ENCODE measurements at places on chromosomes 13 and 19.

GRCh38 chr19:34832581-34833112, 59.6 kb upstream of the ZNF599 start:
- DNase-seq, result no peak

- DNase-seq, result no peak
These were observed 422 bp upstream of the ZNF575 start for GRCh38 chr19:43532571-43532961.

GRCh38 chr19:13537454-13537853, 31.2 kb upstream of the CACNA1A start:
- DNase-seq, result no peak

DNA sequence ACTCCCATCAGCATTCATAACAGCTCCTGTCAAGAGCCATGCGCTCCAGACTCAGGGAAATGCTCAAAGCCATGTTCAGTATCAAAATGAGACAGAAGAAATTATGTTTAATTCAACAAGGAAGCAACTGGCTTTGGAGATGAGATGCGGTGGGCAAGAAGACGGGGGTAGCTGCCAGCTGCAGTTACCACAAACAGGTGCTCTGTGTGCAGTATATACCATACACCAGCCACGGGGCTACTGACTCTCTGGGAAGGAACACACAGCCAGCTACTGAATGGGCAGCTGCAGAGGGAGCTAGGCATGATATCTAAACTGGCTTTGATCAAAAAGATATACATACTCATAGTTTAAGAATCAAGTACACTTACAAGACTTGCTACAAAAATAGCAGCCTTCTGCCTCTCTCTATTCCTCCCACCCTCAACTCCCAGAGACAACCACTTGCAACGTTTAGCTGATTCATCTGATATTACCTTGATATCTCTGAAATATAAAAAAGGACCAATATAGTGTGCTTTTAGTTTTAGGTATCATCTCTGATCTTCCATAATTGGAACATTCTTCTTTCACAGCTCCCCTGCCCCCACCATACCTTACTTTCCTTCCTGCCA, 593.0 kb downstream of the UQCRFS1 start:
- DNase-seq, result no peak

- DNase-seq, result no peak
These were observed 2.9 kb upstream of the RCBTB2 start for GRCh38 chr13:48535766-48536165.

GRCh38 chr19:40674291-40674690, 16.2 kb downstream of the NUMBL start:
- no peak for DNase-seq

DNA sequence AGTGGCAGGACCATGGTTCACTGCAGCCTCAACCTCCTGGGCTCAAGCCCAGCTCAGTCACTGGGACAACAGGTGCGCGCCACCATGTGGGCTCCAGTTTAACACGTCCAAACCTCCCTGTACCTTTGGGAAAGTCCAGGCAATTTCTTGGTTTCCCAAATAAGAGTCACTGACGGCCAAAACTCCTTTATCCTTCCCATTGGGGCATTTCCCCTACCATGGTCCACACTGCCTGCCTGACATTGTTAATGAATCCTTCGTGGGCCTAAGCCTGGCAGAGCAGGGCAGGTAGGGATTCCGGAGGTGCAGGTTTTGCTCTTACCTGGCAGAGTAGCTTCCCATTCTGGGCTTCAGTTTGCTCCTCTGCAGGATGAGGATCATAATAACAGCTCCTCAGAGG, 66.2 kb upstream of the TM9SF2 start:
- no peak for DNase-seq

DNA sequence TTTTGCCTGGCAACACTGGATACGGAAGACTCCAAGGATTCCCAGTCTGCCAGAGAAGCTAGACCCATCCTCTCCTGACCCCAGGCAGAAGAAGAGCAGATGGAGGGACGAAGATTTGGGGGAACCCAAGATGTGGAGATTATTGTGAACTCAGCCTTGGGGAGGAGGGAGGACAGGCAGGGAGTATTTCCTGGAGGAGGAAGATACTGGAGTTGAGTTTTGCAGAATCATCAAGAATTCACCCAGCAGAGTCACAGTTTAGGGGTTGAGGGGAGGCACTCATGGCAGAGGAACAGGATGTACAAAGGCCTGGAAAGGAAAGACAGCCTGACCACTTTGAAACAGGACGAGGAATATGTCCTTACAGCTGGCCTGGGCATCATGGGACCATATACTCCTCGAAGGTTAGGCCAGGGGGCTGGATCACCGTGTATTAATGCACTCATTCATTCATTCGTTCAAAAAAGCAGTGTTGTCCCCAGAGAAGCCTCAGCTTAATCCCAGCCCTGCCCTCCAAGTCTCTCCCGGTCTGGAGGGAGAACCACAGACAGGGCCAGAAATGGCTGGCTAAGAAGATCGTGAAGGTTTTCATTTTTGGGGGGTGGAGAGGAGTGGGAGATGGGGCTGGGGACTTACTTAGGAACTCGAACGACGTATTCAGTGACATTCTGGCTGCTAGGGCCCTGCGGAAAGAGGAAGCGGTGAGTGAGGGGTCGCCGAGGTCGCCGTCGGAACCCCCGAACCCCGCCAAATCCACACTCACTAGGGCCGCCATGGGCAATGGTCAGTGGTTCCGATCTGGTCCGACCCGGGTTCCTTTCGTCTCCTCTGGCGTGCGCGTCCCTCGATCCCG, 517 bp downstream of the GTF2F1 start:
- no peak for DNase-seq

DNA sequence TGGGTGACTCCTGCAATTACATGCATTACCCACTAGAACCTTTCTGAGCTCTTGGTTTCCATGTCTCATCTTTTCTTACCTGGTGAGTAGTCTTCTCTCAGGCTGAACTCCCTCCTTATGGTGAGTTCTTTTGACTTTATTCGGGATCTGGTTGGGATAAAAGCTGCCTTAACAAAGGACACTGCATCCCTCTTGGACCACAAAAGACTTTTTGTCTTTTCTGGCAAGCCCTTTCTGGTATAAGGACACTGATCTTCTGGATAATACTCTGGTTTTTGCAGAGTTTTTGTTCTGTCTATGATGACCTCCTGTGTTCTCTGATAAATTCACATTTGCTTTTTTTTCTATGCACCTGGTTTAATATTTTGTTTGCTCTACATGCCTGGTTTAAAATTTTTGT, 66.7 kb downstream of the SLITRK1 start:
- no peak for DNase-seq

DNA sequence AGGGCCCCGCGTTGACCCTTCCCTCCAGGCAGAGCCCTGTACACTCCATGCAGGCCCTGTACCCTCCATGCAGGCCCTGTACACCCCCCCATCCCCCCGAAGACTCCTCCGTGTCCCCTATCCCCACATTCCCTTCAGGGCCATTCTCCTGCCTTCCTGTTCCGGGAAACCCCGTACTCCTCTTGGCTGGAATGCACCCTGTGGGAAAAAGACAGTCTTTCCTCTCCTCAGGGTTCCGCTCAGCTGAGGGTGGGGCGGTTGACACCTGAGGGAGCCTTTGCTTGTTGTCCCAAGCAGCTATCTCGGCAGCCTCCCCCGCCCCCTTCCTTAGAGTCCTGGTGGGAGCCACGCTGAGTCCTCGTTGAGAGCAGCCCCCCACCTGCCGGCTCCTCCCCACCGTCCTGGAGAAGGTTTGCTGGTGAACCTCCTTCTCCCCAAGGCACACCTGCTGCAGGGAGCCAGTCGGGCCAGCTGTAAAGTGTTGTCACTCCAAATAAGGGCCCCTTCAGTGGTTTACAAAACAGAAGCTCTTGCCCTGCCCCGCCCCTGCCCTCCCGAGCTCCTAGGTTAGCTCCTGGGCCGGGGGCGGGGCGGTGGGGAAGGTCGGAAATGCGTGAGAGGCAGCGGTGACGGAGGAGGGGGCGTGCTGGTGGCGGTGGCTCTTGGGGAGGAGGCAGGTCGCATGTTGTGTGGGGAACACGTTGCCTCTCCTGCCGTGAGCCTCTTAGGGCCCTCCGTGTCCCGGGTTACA, 1.5 kb downstream of the GNA11 start:
- no peak for DNase-seq

DNA sequence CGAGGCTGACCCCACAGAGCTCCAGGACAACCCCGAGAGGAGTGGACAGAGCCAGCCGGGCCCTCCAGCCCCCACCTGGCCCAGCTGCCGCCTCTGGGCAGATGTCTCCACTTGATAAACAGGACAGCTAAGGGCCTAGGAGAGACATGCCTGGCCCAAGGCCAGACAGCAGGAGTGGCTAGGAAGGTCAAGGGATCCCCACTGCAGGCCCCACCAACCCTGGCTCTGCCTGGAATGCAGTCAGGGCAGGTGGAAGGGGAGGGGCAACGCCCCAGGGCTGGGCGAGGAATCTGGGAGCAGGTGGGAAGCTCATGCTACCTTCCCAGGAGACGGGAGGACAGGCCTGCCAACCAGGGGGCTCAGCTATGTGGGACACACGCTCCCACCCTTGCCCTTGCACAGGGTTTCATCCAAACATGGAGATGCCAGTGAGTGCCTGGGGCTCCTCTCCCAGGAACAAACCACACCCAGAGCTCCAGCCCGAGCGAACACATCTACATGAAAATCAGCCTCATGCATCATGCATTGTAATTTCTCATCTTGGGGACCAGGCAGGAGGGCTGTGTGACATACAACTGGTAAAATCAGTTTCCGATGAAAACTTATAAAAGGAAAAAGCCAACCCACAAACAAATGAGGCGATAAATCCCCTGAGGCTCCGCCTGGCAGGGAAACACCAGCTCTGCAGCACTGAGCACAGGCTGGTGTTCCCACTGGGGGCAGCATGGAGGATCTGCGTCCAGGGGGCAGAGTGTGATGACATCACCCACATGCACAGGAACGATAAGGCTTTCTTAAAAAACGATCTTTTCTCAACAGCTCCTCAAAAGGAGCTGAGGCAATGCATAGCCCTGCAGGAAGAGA, 25.0 kb downstream of the SH3GL1 start:
- DNase-seq, result no peak

DNA sequence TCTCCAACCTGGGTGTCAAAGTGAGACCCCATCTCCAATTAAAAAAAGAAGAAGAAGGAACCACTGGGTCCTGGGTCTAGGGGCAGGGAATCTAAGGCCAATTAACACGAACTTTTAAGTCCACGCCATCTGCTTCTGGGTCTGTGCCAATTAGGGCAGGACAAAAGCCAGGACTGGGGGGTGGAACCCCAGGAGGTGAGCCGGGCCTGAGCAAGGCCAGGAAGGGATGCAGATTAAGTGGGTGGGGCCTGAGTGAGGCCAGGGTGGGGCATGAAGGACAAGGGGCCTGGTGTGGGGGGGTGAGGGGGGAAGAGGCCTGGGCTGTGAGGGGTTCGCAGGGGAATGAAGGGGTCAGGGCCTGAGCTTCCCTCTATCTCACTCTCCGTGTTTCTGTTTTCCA, 26.3 kb upstream of the ZNF83 start:
- no peak for DNase-seq

DNA sequence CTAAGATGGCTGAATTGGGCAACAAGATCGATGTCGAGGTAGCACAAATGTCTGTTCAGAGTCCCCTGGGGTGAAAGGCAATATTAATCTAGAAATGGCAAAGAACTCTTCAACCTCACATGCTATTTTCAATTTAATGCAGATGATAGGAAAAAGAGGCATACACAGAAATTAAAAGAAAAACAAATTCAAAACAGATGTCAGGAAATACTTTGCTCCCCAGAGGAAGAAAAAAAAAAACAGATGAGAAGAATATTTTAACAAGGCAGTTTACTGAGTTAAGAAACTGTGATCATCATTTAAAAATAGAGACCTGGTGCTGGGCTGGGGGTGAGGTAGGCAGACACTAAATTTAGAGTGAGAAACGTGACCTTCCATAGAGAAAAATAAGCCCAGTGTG, 421.9 kb upstream of the ARGLU1 start:
- no peak for DNase-seq

GRCh38 chr19:18832306-18833140, 764 bp downstream of the UPF1 start:
- no peak for DNase-seq

DNA sequence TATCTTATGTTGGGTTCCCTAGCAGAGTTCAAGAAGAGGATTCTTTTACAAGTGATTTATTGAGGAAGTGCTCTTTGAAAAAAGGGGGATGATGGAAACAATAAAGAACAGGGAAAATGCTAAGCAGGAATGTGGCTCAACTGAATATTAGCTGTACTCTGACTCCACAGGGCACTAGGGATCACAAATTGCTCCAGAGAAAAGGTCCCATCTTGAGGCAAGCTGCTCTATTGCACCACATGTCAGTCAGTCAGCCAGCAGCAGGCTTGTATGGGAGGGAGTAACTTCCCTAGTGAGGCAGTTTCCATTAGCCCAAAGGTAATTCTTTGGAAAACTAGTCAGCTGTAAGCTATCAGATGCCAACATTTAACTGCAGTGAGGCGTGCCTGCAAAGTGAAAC, 73.3 kb upstream of the FNDC3A start:
- no peak for DNase-seq

GRCh38 chr13:79943346-79944023, 397.4 kb downstream of the SPRY2 start:
- DNase-seq, result no peak

GRCh38 chr19:34480971-34481841, at the start of gene WTIP:
Gene WTIP, plus strand, starts transcription at chr19:34481758. Its CDS starts 217 bp downstream, at chr19:34481975.
- no peak for DNase-seq

- no peak for DNase-seq
These were observed 12.4 kb downstream of the WDR87 start for GRCh38 chr19:37893845-37894575.

DNA sequence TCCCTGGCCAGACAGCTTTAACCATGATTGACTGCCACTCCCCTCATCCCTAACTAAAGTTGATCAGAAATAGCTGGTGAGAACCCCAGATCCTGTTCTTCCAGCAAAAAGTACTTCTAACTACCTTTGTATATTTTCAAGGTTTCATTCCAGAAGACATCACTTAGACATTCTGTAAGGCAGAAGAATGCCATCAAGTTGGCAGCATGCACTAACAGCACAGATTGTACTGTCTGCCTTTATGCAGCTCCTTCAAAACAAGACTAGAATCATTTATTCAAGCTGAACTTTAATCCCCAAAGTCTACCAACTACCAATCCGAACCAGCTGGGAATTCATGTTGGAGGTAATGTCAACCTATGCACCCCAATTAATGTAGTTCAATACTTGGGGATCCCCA, 167.6 kb upstream of the KLHL1 start:
- DNase-seq, result no peak

DNA sequence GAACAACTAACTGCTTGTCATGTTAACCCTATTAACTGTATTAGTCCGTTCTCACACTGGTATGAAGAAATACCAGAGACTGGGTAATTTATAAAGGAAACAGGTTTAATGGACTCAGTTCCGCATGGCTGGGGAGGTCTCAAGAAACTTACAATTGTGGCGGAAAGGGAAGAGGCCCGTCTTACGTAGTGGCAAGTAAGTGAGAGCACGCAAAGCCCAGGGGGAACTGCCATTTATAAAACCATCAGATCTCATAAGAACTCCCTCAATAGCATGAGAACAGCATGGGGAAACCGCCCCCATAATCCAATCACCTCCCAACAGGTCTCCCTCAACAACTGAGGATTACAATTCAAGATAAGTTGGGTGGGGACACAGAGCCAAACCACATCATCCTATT, 34.7 kb downstream of the PHF11 start:
- no peak for DNase-seq

- no peak for DNase-seq
These were observed 12.8 kb upstream of the DOCK9 start for GRCh38 chr13:98990701-98991100.

GRCh38 chr13:73169971-73170370, 111.2 kb downstream of the KLF5 start:
- no peak for DNase-seq

Measured in stimulated activated CD8-positive, alpha-beta memory T cell treated with anti-CD3 and anti-CD28 coated beads, Interleukin-4, amount 100 ng/mL, for 24 hours (primary cell).